ENCODE measurements at places on chromosomes 5 and 9. TPM values are rescaled to one million over a fixed set of nuclear protein-coding genes. Genes with fewer than 3 reads are reported as not detected.

Gene CENPH
- total RNA-seq, result 86.4 TPM

DNA sequence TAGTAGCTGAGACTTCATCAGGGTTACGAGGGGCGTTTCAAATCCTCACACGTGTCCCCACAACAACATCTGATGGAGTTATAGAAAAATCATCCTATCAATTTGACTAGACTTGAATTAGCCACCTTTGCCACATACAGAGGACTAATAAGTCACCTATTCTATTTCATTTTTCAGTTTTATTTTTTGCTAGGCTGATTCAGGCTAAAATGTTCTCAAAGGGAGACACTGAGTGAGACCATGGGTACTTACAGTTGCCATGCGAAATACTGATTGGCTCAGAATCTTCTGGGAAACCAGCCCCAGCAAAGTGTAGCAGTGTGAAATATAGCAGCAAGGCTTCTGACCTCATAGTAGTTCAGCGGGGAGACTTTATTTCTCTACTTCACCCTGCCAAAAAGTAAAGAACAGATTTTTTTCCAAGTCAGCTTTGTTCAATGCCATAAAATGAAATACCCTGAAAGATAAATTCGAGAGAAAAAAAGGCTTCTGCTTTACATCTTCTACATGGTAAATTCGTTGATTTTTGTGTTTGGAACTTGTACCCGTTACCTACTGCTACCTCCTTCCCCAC, 69.9 kb downstream of the SEMA6A start:
- DNase-seq, result no peak

Gene PLAC8L1
- total RNA-seq, result 0.30 TPM

- DNase-seq, result no peak
Observed at GRCh38 chr5:162026803-162027202, 40.8 kb upstream of the GABRG2 start.

Gene FBP1
- 5.7 TPM for total RNA-seq

DNA sequence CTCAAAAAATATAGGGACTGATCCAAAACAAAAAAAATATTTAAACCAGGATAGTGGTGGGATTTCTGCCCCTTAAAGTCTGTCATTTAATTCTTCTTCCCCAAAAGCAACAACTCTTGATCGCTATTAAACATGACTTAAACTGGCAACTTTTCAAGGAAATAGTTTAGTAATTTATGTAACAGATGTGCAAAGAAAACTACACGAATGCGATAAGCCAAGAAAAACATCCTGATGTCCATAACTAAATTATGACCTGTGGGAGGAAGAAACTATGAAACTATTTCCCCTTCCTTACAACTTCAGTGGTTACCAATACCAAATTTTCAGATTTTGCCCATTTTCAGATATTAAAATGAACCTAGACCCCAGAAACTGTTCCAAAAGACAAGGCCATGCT, 31.5 kb downstream of the CLINT1 start:
- DNase-seq, result no peak

Gene DMRT3
- total RNA-seq, result not detected

DNA sequence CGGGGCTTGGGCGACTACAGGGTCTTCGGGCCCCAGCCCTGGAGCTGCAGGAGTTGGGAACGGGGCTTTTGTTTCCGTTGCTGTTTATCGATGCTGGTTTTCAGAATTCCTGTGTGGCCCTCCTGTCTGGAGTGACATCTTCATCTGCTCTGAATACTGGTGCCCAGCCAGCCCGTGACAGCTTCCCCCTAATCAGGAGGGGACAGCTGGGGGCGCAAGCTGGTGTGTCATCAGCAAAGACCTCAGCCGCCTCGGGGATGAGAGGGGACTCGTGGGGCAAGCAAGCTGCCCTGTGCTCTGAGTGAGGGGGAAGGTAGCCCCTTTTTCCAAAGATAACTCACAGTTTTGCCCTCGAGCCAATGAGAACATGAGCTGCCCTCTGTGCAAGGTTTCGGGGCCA, 110.7 kb downstream of the RXRA start:
- DNase-seq, result no peak

Gene PCDHGC4
- total RNA-seq, result 5.1 TPM

DNA sequence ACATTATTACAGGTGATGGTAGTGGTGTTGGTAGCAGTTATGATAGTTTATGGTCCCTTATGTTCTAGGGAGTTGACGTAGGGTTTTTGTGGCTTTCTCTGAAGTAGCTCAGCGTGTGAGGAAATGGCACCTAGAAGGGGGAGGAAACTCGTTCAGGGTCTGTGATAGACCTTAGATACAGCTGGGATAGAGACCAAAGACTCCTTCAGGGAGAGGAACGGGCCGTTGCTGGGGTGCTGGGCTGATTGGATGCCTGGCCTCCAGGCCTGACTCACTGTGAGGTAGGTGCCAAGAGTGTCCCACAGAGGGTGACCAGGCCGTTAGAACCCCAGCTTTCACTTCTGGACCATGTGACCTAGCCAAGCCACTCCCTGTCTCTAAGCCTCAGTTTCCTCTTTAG, 96.6 kb downstream of the DAB2IP start:
- no peak for DNase-seq

DNA sequence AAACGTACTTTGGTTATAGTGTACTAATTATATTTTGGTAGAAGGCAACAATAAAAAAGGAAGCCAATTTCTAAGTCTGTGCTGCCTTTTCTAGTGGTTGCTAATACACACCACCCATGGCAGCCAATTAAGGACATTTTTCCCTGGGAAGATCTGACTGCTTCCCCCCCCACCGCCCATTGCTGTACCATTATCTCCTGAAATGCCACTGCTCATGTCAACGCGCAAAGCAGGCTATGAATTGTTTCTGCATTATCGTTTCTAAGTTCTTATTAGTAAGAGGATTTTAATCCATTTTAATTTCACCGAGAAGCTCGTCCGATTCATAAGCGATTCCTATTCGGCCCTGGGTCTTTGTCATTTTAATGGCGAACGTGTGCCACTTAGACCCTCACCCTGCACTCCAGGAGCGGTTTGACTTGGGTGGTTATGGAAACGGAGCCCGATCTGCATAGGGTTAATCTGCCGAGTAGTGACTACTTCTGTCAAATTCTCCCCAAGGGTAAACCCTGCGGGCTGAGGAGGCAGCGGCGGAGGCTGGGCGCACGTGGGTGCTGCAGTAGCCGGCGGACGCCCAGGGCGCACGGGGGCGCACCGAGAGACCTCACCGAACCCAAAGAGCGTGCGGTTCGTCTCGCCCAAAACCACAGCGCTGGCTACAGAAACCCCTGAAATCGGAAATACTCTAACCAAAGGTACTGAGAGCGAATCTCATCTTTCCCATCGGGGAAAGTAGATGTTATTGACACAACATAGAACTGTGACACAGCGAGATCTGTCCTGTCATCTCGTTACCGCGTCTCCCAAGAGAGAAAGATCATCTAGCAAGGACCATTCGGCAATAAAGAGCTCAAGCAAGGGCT, 55.8 kb upstream of the SHC3 start:
- peak; percentile 58 for DNase-seq

Gene ANKDD1B
- total RNA-seq, result 0.14 TPM

DNA sequence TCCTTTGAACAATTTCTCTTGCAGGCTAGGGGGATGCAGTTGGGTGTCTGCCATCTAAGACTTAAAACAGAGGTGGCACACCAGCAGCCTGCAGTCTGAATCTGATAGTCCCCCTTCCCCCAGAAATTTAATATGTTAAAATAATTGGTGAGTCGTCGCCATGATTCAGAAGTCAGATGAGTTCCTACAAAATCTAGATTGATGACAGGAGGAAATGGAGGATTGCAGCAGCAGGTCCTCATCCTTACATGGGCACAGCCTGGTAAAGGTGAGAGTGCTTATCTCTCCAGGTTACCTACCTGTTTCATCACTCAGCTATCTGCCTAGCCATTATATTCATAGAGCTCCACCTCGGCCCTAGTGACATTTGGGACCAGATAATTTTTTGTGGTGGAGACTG, 112.3 kb downstream of the PCSK1 start:
- DNase-seq, result no peak

GRCh38 chr5:78544561-78545201, 103.9 kb downstream of the LHFPL2 start:
- DNase-seq, result no peak

- no peak for DNase-seq
Observed at GRCh38 chr9:127574072-127574993, 37.7 kb upstream of the STXBP1 start.

DNA sequence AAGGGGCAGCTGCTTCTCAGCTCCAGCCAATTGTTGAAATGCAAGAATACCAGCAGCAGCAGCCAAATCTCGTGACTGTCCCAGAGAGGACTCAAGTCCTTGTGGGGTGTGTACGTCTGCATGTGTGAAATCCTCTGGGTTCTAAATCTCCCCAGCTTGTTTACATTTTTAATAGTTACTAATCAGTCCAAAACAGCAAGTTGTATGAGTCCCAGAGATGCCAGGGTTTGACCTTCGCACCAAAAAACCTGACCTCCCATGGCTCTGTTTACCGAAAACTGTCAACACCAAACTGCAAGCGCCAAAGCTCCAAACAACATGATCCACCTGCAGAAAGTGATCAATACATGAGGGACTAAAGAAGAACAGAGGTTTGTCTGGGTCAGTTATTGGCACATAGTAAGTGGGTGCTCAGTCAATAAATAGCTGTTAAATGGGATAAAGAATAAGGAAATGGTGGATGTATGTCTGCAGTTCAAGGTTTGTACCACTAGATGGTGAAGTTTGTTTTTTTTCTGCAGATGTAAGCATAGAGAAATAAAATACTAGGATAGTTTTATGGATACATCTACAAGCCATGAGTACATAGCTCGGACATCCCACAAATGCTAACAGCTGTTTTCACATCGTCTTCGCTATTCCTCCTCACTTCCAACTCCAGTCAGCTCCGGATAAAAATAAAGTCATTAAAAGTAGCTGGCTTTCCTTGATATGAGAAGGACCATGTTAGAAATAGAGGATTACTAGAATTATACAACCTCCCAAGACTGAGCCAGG, 85.3 kb upstream of the ADRB2 start:
- DNase-seq, result no peak

GRCh38 chr9:120693700-120694008, 20.6 kb downstream of the MEGF9 start:
- DNase-seq, result no peak

- DNase-seq, result no peak
Observed at GRCh38 chr5:55864606-55865541, 13.7 kb downstream of the IL31RA start.

DNA sequence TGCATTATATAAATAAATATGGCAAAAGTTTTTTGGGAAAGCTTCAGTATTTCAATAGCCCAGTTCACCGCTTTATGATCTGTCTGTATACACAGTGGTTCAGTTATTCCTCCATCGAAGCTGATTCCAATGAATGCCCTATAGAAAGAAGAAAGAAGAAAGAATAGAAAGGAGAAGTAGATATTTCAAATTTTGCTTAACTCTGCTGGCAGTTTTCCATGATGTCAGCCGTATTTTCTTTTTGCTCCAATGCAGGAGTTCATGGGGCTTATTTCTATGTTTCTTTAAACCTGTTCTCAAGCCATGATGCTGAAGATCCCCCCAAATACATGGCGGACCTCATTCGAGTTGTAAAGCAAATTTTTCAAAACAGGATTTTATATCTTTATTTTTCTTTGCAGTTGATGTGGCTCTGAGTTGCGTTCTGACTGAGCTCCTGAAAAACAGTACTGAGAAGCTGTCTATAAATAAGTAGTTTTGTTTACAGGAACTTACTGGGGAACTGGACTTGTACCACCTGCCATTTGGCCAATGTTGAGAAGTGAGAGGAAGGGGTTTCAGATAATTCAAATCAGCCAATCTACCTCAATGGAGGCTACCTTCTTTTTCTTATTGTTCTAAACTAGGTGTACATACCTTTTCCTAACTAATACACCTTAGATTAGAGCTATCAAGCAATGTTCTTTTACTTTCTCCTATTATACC, 418.5 kb upstream of the MEF2C start:
- no peak for DNase-seq

- no peak for DNase-seq
Observed at GRCh38 chr9:34387239-34387638, 10.5 kb upstream of the MYORG start.

DNA sequence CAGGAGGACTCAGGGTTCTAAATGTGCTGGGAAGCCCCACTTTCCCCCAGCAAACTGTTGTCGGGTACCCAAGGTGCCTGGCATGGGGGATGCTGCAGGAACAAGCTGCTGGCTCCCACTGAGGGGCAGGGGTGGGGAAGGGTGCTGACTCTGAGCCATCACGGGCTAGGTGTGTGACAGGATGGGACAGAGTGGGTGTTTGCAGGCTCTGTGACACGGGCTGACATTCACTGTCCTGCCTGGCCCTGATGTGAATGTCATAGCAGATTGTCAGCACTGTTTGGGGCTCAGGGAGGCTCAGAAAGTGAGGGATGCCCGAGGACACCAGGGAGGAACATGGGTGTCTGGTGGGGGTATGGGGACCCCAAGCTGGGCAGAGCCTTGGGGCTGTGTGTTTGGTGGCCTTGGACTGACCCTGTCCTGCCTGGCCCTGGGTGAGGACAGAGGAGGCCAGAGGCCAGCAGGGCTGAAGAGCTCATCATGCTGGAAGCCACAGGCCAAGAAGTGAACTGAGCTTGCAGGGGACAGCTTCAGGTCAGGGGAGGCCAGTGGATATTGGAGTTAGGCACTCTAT, 20.6 kb downstream of the WNK2 start:
- no peak for DNase-seq

Gene AGXT2
- not detected for total RNA-seq

DNA sequence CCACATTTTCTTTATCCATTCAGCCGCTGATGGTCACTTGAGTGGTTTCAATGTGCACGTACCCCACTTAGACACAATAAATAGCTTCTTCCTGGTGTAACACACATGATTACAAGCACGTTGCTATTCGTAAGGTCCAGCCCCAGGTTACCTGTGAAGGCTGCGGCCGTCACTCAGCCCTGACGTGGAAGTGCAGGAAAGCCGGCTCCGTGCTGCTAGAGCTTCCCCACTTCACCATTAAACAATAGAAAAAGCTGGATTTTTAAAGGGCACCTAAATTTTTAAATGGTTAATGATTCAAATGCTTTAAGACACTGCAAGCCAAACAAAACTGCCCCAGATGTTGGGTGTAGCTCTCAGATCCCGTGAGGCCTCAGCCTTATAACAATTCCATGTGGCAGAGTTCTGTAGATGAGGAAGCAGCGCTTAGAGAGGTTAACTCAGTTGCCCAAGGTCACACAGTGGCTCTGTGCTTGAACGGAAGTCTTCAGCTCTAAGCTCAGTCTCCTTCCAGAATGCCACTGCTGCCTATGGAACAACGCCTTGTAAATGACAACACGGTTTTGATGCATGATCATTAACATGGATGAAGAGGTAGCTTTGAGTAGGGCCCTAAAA, 125.7 kb downstream of the COL23A1 start:
- DNase-seq, result no peak

Gene ZNF354B
- total RNA-seq, result 25.0 TPM

Gene SLC12A7
- total RNA-seq, result 29.9 TPM

Gene PDE6A
- not detected for total RNA-seq

Data from WTC11 (cell line).